ENCODE measurements at places on chromosomes 2 and 18.

DNA sequence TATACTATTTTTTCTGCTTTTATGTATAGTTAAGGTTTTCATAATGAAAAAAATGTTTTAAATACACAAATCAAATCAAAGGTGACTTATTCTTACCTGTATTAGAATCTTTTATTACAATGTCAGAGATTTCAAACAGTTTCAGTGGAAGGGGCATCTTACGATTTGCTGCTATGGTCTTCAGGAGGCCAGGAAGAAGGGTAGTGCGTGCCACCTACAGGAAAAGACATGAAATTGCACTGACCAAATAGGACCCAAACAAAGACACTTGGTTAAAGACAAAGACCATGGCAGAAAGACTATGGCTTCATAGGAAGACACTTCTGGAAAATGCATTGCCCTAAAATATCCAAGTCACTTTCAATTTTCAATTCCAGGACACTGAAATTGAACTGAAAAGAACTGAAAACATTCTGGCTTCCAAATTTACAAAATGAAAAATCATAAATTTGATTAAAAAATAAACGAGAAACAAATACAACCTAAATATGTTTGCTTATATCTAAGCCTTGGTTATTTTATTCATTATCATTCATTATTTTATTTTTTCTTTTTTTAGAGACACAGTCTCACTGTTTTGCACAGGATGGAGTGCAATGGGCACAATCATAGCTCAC lies 42.1 kb downstream of the FARSB start:
- peak; percentile 15 for DNase-seq

DNA sequence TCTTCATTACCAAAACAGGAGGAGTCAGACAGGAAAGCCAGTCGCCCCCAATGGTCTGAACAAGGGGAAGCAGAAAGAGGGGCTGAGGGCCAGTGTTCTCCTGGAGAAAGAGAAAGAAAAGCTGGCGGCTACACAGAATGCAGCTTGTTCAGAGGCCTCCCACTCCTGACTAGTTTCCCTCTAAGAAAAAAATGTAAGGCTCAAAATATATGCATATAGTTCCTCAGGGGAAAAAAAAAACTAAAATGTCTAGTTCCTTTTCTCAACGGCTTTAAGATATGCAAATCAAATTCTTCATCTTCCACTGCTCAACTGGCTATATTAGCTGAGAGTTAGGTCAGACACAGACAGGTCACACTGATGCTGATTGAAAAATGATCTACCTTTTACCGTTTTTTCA lies 18.6 kb downstream of the MBOAT2 start:
- no peak for DNase-seq

DNA sequence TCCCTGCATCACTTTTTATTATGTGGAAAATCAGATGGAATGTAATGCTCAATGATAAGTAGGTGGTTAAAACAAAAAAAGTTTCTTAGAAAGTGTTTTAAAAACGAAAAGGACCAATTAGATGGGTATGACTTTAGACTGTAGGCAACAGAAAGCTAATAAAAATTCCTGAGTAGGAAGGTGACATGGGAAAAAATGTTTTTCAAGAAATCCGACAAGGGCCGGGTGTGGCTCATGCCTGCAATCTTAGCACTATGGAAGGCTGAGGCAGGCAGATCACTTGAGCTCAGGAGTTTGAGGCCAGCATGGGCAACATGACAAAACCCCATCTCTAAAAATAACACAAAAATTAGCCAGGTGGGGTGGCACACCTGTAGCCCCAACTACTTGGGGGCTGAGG lies 126.1 kb downstream of the THADA start:
- DNase-seq = no peak

GRCh38 chr2:184053326-184053725 lies 545.0 kb upstream of the ZNF804A start:
- DNase-seq = peak; percentile 85

GRCh38 chr18:48020337-48021250 lies 90.1 kb upstream of the SMAD2 start:
- DNase-seq = no peak

- DNase-seq = no peak
These were observed 4.0 kb downstream of the SLC4A3 start for GRCh38 chr2:219631406-219631891.
